ENCODE measurements at places on chromosomes 16 and 17.
A peak's percentile ranks its signal among the peaks of the same experiment; 100 is the strongest.

GRCh38 chr17:3738562-3739295 is 15.0 kb downstream of the HASPIN start:
- DNase-seq, result peak; percentile 77

DNA sequence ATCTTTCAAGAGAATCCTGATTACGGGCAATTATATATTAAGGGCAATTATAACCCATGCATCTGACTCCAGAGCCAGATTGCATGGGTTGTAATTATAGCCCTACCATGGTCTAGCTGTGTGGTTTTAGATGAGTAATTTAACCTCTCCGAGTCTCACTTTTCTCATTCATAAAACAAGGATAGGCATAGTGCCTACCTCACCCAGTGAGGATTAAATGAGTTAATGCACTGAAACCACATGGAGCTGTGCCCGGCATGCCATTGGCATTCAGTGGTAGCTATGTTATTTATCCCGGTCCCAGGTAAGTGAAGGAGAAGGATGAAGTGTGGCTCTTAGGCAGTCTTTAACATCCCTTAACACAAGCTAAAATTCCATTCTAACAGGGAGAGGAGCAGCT is 6.3 kb downstream of the SNX20 start:
- DNase-seq, result no peak

DNA sequence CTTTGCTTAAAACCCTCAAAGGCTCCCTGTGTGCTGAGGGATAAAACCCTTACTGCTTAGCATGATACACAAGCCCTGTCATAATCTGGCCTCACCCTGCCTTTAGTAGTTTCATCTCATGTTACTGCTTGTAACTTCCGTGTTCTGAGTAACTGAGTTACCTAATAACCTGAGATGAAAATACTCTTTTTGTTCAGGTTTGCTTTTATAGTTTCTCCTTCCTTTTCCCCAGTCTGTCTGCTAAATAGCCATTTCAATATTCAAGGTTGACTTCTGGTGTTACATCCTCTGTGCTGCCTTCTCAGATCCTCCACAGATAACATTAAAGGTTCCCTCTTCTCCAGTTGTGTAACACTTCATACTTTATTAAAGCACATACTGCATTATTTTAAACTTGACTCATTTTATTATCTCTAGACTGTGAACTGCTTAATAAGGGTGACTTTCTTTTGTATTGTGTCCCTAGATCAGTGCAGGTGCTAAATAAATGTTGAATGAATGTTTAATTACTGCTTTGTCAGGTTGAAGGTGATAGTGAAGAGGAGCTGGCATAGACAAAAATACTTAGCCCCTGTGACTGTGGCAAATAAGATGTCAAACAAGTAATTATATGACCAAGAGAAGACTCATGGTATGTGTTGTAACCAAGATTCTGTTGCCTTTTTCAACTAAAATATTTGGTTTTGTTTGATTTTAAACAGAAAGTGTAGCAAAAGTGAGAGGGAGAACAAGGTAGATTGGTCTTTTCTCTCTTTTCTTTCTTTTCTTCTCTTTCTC is 47.8 kb downstream of the NFAT5 start:
- DNase-seq, result no peak

GRCh38 chr17:59149051-59149450 is 5.9 kb downstream of the SKA2 start:
- DNase-seq, result no peak

All from stimulated activated CD4-positive, alpha-beta T cell treated with anti-CD3 and anti-CD28 coated beads, Interleukin-4, amount 100 ng/mL, for 24 hours (primary cell).